Lung microvascular endothelial cell (primary cell): ENCODE measurements at places on chromosomes 1 and 21. TPM values are rescaled to one million over a fixed set of nuclear protein-coding genes. Genes with fewer than 3 reads are reported as not detected.
A peak's percentile ranks its signal among the peaks of the same experiment; 100 is the strongest.

CHIA gene
- not detected in 2 replicates for total RNA-seq

ANKRD65 gene
- total RNA-seq, result under 0.01 and 0.22 TPM in 2 replicates

PLA2G2D gene
- not detected in 2 replicates for total RNA-seq

PRAMEF27 gene
- total RNA-seq, result not detected in 2 replicates

AMPD1 gene
- total RNA-seq, result not detected in 2 replicates

VASH2 gene
- total RNA-seq, result under 0.01 TPM in 2 replicates

PLA2G4A gene
- total RNA-seq, result 15.1 and 16.8 TPM in 2 replicates

PRDM16 gene
- total RNA-seq, result 0.22 TPM in 1 of 2 replicates, not detected in the other

CA14 gene
- total RNA-seq, result not detected in 2 replicates

DNA sequence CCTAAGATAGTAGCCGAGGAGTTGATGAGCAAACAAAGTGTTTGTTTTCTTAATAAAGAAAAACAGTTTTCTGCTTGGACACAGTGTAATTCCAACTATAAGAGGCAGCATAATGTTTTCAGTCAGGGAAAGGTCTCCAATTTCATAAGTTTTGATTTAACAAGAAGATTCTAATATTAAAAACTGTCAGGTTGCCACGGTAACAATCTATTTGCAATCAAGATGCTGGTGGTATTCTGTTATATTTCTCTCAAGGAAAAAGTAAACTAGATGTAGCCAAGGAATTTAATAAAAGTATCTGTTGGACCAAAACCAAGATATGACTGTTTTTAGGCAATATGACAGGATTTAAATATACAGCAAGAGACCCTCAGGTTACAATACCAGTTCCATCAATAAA is 211.7 kb downstream of the SMYD3 start:
- peak; percentile 56 for DNase-seq

GRCh38 chr1:244955661-244956060 is 91.3 kb upstream of the HNRNPU start:
- no peak for DNase-seq

DNA sequence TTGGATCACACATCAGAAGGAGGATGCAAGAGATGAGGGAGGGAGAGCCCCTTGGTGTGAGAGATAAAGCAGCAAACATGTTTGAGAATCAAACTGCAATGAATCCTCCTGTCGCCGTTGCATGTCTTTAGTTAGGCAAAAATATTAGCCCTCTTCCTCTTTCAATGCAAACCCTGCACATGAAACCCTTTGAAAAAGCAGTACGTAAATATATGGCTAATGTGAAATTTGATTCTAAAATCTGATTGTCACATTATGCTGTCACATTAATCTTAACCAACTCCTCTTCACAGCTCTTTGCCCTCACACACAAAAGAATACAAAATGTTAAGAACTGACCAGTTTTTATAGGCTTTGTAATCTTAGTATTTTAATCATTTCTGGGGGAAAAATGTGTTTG is 63.4 kb downstream of the WDR64 start:
- no peak for DNase-seq

- no peak for DNase-seq
These were observed 78.7 kb downstream of the NTMT2 start for GRCh38 chr1:170224469-170224868.

DNA sequence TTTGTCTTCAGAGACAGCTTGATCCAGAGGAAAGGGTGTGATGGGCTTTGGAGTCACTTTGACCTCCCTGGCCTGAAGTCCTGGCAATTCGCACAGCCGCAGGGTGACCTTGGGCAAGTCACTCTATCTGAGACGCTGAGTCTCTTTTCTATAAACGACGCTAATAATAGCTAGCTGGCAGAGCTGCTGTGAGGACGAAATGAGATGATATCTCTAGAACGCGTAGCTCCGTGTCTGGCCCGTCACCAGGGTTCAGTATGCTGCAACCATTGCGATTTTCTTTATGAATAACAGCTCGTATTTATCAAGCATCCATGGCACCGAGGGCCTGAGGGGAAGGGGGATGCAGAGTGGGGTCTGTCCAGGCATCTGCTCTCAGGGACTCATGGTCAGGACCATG is 58.7 kb downstream of the IGSF21 start:
- DNase-seq, result no peak

- DNase-seq, result no peak
These were observed 11.2 kb downstream of the TMEM9 start for GRCh38 chr1:201142849-201143725.

DNA sequence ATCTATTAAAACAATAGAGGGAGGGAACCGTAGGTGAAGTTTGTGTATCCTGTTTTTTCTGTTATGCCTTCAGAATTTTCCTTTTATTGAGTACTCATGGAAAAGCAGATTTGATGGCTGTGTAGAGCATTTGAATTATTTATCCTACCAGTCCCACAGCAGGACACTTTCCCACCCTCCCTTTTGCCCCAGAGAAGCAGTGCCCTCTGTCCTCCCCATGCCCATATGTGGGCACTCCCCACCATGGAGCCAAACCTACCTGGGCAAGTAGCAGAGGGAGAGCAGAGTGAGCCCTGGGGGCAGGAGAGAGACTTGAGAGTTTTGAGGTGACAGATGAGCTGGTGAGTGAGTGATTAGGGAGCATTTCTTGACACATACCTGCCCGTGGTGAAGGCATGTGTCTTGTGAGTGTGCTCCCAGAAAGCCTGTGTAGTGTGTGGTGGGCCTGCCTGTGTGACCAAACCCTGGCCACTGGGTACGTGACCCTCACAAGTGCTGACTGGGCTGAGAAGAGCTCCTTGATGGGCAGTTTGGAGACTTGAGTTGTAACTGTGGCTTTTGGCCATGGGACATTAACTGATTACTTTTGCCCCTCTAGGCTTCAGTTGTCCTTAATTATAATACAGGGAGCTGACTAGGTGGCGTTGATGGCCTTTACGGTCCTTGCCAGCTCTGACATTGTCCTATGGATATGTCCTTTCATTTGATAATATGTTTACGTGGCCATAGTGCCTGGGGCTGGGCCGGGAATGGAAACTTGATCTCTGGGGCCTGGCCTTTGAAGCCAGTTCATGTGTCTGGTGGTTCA is 3.6 kb downstream of the PSEN2 start:
- DNase-seq, result no peak

GRCh38 chr1:85406887-85407533 is 57.9 kb downstream of the DDAH1 start:
- peak; percentile 95 for DNase-seq

DNA sequence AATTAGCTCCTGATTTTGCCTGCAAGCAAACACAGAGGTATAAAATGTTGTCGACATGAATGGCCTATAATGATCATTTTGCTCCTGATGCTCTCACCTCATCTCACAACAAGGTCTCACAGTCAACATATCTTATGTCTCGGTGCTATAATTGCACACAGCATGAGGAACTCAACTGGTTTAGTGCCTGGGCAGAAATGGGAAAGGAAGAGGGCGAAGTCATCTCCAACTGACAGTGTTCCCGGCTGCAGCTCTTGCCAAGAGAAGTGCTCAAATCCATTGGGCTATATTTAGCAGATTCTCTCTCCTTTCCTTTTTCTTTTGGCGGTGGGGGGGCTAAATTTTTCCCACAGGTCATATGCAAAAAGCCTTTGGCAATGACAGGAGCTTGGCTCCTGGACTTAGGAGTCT is 53.0 kb downstream of the SLC45A1 start:
- DNase-seq, result no peak

DNA sequence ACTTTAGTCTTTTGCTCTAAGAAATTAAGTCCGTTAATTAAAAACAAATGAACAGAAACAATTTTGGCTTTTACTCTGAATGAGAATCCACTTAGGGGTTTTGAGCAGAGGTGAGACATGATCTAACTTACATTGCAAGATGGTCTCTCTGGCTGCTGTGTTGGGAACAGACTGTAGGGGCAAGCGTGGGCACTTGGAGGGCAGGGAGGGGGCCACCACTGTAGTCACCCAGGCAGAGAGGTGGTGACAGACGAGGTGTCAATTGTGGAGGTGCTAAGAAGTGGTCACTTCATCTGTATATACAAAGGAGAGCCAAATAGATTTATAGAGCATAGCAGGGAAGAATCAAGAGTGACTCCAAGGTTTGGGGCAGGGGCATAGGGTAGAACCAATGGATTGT is 71.1 kb upstream of the IRF2BP2 start:
- DNase-seq, result no peak

- peak; percentile 7 for DNase-seq
These were observed 220.9 kb downstream of the ATG4C start for GRCh38 chr1:63004868-63005267.

DNA sequence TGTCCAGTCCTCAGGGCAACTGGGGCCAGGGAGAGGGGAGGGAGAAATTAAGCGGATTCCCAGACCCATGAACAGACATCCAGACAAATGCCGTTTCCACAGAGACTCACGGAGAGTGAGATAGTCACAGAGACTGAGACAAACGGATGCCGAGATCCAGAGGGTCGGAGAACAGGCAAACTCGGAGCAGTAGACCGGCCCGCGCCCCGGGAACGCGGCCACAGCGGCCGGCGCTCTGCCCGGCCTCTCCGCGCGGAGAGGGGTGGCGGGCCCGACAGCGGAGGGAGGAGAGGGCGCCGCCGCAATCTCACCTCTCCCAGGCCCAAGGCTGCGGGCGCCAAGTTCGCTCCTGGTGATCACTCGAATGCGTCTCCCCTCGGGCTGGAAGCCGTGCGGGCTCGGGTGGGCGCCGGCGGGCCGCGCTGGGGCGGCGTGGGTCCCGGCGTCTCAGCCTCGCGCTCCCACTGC is 831 bp upstream of the FOXD2 start:
- peak; percentile 43 for DNase-seq

DNA sequence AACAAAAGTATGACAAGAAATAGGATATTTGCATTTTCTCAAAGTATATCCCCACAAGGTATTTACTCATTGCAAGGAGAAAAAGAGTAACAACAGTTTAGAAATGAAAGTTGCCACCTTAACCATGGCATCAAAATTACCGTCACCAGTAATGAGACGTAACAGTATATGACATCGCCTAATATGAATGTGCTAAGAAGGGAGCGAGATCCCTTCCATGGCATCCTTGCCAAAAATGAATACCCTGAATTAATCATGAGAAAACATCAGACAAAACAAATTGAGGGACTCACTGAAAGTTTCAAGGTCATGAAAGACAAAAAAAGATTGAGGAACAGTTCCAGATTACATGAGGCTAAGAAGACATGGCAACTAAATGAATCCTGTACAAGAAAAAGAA is 78.9 kb upstream of the MROH9 start:
- DNase-seq, result no peak

DNA sequence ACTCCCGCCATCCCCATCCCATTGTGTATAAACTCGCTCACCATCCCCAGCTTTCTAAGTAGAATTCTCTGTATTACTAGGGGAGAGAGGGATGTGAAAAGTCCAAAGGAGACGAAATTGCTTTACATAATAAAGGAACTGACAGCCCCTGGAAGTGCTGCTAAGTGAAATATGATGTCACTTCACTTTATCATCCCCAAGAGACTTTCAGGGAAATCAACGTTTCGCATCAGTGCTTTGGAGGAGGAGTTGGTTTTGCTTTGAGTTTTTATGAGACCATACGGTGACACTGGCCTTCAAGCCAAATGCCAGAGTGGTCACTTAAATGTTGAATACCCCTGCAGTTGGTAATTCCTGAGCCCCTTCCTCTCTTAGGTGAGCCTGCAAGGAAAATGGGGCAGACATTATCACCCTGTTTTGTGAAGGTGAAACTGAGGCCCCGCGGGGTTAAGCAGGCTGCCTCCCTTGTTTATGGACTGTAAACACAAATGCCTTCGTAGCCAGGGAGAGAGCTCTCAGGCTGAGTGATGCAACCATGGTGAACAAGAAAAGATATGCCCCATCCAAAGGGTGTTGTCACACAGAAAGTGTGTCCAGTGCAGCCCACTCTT is 58.4 kb upstream of the KAZN start:
- DNase-seq, result no peak

DNA sequence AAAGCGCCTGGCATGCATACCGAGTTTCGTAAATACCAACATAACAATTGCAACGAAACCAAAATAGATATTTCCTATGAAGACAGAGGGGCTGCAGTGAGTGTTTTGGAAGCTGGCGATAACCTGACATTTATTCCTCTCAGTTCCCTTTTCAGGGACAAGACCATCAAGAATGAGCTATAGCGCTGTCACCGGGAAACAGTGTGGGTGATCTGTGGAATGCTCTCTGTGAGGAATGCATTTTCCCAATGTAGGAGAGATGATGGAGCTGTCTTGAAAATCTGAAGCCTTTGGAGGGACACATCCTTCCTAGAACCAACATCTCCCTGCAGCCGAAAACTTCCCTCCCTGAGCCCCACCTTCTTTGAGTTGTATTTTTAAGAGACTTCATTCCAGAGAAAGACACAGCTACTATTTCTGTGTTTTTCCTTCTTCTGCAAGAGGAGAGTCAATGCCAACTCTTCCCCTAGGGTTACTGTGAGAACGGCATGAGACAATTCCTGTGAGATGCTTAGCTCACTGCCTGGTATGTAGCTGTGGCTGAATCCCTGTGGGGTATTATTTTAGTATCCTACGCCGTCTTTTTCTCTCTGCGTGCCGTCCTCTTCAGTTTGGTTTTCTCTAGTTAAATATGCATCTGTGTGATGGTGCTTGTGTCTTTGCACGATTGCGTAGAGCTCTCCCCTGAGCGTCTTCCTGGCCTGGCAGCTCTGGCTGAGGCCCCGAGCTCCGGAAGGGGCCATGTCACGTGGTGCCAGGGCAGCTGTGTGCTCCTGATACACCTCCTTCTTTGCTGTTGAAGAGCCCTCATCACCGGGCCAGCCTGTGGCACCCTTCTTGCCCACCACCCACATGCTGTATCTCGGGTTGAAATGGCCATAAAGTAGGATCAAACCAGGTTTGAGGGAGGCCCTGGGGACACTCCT is 45.2 kb downstream of the AJAP1 start:
- DNase-seq, result no peak

- no peak for DNase-seq
These were observed 15.9 kb upstream of the TMEM125 start for GRCh38 chr1:43253876-43254275.

GRCh38 chr1:30414086-30414850 is 309.1 kb downstream of the MATN1 start:
- peak; percentile 60 for DNase-seq

DNA sequence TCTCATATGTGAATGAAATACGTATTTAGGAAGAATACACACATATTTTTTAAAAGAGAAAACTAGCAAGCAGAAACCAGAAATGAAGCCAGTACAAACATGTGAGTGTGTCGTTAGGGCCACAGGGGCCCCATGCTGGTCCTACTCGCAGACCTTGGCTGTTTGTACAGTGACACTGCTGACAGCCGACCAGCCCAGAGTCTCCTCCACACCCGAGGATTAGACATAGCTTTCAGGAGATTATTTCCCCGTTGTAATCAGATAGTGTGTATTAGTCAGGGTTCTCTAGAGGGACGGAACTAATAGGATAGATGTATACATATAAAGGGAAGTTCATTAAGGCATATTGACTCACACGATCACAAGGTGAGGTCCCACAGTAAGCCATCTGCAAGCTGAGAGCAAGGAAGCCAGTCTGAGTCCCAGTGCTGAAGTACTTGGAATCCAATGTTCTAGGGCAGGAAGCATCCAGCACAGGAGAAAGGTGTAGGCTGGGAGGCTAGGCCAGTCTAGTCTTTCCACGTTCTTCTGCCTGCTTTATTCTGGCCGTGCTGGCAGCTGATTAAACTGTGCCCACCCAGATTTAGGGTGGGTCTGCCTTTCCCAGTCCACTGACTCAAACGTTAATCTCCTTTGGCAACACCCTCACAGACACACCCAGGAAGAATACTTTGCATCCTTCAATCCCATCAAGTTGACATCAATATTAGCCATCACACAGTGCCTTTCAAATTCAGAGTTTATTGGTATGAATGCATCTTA is 51.2 kb downstream of the DIP2A start:
- DNase-seq, result no peak

GRCh38 chr1:10943991-10944730 is 68.3 kb upstream of the TARDBP start:
- peak; percentile 17 for DNase-seq

- no peak for DNase-seq
These were observed 68.2 kb upstream of the PRDX6 start for GRCh38 chr1:173408886-173409285.
